ENCODE measurements at places on chromosomes 2 and 18.
A peak's percentile ranks its signal among the peaks of the same experiment; 100 is the strongest.

GRCh38 chr2:120433816-120434290, 87.9 kb downstream of the INHBB start:
- no peak for DNase-seq

- DNase-seq, result peak; percentile 3
Measured at GRCh38 chr18:63890950-63891304, 3.4 kb downstream of the SERPINB2 start.

DNA sequence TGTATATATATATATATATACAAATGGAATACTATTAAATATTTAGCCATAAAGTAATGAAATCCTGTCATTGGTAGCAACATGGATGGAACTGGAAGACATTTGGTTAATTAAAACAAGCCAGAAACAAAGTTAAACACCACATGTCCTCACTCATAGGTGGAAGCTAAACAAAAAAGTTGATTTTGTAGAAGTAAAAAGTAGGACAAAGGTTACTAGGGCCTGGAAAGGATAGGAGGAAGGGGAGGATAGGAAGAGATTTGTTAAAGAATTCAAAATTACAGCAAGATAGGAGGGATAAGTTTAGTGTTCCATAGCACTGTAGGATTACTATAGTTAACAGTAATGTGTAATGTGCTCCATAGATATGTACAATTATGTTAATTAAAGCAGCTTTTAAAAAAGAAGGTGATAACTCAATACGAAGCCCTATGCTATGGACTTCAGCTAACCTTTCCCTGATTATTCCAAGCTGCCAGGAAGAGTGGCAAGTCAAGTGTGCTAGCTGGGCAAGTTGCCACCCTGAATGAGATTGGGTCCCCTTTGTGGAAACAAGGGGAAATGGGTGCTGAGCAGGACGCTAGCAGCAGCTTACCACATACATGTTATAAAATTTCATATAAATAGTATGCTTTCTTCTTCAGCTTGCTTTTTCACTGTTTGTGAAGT, 12.3 kb downstream of the MERTK start:
- no peak for DNase-seq

DNA sequence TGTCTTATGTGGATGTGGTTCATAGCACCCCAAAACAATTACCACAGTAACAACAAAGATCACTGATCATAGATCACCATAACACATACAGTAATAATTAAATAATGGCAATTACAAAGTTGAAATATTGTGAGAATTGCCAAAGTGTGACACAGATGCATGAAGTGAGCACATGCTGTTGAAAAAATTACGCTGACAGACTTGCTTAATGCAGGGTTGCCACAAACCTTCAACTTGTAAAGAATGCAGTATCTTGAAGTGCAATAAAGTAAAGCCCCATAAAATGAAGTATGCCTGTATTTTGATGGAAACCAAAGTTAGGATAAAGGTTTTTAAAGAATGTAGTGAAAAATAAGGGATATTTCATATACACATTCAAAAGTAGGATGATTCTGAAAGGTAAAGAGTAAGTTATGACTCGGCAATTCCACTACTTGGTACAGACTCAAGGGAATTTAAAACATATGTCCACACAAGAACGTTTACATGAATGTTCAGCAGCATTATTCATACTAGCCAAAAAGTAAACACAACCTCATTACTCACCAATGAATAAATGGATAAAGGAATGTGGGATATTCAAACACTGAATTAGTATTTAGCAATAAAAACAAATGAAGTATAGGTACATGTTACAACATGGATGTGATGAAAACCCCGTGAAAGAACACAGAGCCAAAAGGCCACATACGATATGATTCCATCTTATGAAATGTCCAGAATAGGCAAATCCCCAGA, 61.6 kb downstream of the SCN9A start:
- no peak for DNase-seq

DNA sequence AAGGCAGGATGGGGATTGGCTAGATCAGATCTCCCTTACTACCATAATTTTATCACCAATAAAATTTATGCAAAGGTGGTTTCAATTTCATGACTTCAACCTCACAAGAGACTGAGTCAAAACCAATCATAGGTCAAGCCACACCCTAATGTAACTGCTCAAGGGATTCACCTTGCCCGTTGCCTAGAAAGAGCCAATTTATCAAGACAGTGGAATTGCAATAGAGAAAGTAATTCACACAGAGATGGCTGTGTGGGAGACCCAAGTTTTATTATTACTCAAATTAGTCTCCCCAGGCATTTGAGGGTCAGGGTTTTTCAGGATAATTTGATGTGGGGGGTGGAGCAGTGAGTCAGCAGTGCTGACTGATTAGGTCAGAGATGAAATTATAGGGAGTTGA, 340.6 kb downstream of the RND3 start:
- no peak for DNase-seq

DNA sequence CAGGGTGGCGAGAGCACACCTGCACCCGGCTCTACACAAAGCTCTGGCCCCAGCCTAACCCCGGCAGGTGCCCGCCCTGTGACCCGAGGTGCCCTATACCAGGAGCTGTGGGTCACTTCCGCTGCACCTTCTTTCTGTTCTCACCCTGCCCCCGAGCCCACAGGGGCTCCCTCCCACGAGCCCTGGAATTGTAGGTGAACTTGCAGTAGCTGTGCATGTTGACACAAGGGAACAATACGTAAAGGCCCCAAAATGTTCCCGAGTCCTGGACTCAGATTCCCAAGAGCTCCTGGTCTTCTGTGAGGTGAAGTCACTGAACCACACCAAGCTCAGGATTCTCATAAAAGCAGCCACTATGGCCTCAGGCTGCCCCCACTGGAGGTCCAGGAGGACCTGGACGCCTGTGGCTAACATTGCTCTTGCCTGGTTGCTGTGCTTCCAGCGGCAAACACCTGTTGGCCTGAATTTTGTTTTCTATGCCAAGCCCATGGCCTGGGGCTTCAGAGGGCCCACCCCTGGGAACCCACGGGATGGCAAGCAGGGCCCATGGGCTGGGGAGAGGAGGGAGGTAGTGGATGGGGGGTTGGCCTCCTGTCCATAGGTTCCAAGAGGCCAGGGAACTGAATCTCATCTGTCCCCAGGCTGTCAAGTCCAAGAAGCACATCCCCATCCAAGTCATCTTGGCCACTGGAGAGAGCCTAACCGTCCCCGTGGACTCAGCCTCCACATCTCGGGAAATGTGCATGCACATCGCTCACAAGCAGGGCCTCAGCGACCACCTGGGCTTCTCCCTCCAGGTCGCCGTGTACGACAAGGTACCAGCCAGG, 23.2 kb upstream of the GPR17 start:
- DNase-seq, result no peak

GRCh38 chr2:224357098-224357901, 44.6 kb downstream of the FAM124B start:
- DNase-seq, result peak; percentile 67

DNA sequence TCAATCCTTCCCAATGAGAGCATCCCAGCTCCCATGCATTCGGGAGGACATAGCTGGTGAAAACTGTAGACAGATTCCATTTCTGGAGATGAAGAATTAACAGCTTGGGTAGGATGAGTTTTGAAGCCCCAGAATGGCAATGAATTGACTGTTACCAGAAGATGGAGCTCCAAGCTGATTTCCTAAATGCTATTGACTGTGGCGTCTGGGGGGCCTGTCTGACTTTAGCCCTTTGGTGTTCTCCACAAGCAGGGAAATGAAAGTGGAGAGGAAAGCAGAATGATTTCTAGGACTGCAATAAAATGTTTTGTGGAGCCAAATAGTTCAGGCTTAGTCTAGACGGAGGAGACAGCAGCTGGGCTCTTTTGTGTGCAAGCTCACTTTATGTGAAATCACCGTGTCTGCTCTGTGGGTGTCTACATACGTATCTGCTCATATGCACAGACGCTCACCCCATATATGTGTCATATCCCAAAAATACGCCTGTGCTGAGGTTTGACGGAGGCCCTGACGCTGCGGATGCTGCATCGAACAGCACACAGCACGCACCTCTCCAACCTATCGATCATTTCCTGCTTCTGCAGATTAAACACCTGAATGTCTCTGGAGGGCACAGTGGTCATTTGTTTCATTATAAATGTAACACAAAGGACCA, 166.4 kb upstream of the PXDN start:
- peak; percentile 83 for DNase-seq

GRCh38 chr2:137202318-137202717, 437.0 kb downstream of the THSD7B start:
- DNase-seq, result no peak

DNA sequence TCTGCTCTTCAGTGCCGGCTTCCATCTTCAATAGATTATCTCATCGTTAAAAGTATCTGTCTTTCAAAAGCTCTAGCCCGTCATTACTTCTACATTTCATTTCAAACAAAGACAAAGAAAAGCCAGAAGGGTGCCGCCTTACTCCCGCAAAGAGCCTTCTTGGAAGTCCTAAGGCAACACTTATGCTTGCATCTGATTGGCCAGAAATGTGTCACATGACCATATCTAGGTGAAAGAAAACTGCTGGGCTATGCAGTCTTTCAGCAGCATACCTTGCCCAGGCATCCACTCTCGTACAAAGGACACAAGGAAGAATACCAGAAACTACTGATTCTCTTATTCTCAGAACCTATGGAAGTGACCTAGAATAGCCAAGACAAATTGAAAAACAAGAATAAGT, 217.1 kb upstream of the SLC35G4 start:
- DNase-seq, result no peak

DNA sequence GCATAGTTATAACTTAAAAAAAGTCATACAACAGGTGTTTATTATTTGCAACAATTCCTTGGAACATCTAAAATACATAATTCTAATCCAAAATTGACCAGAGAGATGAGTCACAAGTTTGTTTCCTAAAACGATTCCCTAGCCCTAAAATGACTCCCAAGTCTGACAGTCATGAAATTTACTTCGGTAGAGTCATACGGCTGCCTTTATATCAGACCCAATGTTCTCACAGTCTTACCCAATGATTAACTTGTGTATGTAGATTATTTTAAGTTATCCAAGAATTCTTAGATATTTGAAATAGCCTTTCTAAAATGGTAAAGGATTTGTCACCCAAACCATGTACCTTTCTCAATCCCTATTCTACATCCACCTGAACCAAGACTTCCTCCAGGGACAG, 174.9 kb downstream of the LAMA1 start:
- no peak for DNase-seq

DNA sequence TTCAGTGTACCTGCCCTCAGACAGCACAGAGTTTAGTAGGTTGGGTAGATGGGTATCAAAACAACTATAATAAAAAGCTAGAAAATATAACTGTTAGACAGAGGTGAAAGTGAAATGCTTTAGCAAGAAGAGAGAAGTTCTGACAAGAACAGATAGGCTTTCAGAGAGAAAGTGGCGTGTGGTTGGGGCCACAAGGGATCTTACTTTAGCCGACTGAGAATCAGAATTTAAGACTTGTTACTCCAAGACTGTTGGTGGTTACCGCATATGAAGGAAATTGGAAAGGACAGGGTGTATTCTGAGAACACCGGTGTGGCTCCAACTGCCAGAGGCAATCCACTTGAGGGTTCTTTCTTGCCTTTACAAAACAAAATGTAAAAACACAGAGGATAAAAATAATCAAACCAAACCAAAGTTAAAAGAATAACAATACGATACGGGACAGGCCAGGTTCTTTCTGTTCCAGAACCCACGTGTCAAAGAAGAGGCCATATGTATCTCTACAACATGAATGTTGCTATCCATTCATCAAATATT, 44.4 kb upstream of the AGPS start:
- no peak for DNase-seq

DNA sequence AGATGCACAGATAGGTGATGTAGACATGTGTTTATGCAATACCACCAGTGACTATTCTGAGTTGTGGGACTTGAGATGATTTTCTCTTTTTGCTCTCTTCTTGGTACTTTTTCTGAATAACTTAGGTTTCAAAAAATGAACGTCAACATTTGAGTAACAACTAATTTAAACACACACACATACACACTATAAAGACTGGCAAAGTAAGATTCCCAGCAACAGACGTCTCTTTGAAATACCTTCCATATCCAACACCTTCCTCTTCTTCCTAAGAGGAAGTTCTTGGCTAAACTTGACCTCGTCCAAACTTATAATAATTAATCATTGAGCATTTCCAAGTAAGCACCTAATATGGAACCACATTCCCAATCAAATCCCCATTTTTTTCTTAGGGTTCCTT, 81.6 kb upstream of the RGPD4 start:
- DNase-seq, result no peak

- no peak for DNase-seq
Measured at GRCh38 chr2:160208655-160209515, 8.8 kb upstream of the ITGB6 start.

GRCh38 chr18:8835521-8835953, 130.2 kb downstream of the MTCL1 start:
- peak; percentile 73 for DNase-seq

- DNase-seq, result no peak
Measured at GRCh38 chr2:40396124-40396523, 55.8 kb downstream of the SLC8A1 start.

DNA sequence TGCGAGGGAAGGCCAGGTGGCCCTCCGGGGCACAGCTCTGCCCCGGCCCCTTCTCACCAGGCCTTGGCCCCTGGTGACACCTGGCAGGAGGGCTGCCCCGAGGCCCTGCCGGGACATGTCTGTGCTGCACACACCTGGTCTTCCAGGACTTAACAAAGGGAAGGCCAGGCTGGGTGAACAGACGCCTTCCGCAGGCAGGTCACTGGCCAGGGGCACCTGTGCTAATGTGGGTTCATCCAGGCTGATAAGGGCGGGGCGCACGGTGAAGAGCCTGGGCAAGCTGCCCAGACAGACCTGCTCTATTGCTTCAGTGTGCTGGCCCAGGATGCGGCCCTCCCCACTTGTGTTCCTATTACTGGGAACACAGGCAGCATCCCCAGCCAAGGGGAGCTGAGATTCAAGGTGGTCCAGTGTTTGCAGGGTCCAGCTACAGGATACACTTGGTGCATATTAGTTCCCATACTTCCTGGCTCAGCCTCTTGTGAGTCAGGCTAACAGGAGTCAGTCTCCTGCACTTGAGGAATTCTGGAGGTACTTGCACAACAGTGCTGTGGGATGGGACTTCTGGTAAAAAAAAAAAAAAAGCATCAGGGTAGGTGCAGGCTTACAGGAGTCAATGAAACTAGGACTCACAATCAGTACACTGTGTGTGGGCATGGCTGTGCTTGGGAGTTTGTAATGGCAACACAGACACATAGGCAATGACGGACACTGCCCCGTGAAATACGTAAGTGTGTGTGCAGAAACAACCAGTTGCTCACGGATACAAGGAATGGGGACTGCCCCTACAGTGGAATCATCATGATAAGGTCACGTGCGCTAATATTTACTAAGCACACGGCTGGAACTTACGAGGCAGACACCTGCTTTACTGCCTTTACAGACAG, 261.4 kb downstream of the TWIST2 start:
- peak; percentile 71 for DNase-seq

GRCh38 chr2:105895990-105896764, 151.5 kb downstream of the NCK2 start:
- DNase-seq, result no peak

DNA sequence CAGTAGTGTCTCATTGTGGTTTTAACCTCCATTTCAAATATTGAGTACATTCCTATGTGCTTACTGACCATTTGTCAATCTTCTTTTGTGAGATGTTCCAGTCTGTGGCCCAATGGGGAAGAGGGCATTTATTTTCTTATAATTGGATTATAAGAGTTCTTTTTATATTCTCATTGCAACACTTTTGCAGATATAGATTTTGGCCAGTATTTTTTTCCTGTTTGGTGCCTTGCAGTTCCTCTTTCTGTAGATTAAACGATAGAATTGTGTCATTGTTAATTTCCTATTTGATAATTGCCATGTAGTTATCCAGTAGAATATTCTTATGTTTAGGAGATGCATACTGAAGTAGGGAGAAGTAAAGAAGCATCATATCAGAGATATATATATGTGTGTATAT, 56.4 kb upstream of the CYTIP start:
- DNase-seq, result no peak
